HFFc6 (cell line): ENCODE measurements at places on chromosomes 12 and 14. TPM values are rescaled to one million over a fixed set of nuclear protein-coding genes. Genes with fewer than 3 reads are reported as not detected.

Gene VASH1
- 1.4 to 3.5 TPM (median 2.2 TPM) in 3 replicates for total RNA-seq

Gene IRF2BPL
- 38.3 to 46.3 TPM (median 38.6 TPM) in 3 replicates for total RNA-seq

Gene ACTR10
- 77.4 and 79.0 TPM in 2 replicates for total RNA-seq

Gene NKX2-1
- total RNA-seq = not detected in 3 replicates

DNA sequence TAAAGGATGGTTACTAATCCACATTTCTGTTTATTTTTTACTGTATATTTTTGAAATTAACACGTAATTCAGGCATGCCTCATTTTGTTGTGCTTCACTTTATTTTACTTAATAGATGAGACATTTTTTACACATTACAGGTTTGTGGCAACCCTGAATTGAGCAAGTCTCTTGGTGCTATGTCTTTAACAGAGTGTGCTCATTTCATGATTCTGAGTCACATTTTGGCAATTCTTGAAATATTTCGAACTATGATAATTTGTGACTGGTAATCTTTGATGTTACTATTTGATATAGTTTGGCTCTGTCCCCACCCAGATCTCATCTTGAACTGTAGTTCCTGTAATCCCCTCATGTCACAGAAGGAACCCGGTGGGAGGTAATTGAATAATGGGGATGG is 1120.5 kb upstream of the FLRT2 start:
- no peak for DNase-seq

DNA sequence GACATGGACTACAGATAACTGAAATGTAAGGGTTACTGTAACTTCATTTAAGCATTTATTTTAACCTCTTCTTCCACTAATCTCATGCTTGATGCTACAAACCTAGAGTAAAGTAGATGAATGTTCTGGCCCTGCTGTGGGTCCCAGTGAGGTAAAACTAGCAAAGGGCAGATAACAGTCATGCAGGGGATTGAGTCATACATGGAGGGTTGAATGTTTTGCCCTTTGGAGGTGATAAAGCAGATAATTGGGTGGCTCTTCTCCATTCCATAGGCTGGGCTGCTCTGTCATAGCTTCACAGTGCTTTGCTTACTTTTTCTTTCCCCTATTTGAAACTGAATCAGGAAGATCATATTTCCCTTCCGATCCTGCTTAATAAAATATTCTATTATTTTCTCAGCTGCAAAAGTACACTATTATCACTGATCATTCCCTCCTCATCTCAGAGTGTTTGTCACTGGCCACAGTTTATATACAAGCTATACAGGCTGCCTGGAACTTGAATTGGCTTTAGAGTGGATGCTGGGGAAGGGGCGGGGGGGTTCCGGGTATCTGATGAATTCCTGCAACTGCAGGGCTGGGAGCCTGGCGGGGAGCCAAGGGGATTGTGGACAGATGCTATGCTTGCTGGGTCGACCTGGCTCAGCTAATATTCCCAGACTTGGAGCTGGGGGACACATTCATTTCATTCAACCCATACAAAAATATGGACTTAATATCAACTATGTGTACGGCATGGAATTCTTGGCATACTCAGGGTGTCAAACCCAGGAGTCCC is 235.1 kb downstream of the NRXN3 start:
- DNase-seq = no peak

DNA sequence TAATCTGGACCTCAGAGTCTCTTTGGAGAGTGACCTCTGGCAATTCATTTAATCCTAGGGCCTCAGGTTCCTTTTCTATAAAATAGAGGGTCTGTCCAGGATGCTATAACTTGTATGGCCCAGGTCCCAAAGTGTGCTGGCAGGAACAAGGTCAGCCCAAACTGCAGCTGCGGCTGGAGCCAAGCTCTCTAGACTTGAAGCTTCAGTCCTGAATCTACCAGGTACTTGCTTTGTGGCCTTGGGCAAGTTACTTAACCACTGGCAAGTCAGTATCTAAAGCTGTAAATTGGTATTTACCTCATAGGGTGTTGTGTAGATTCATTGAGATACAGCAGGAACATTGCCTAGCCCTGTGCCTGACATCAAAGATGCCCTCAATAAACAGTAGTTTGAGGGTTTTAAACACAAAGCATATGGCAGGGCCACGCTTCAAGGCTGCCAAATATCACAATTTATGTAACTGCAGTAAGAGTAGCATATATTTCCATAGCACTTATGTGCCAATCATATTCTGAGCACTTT is 21.7 kb downstream of the CPM start:
- no peak for DNase-seq

DNA sequence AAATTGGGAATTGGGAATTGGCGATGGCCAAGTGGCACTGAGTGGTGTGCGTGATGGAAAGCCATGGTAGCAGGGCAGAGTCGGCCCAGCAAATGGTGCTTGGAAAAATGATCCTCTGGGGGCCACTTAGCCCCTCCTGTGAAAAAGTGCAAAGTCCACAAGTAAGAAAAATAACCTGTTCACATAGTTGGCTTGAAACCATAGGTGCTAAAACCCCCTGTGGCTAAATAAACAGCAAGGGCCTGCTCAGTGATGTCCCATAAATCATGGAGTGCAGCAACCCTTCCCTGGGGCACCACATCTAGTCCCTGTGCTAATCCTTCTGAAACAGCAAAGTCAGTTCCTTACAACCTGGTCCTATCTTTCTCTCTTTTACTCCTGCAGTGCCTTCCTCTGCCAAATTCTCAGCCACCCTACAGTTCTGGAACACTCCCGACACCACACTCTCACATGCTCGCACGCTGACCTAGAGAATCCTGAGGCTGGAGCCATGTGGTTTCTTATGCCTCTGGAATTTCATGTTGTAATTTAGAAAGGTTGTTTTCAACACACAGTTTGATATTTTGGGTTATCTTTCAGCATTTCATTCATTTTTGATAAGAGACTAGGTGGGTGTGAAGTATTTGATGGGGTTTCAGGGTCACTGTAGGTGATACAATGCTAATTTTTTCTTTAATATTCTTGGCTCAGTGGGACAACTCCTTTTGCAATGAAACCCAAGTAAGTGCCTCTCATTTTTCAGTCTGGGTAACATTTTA is 123.6 kb downstream of the SMOC1 start:
- DNase-seq = no peak

GRCh38 chr14:85280074-85280473 is 249.9 kb upstream of the FLRT2 start:
- peak; percentile 20 for DNase-seq

DNA sequence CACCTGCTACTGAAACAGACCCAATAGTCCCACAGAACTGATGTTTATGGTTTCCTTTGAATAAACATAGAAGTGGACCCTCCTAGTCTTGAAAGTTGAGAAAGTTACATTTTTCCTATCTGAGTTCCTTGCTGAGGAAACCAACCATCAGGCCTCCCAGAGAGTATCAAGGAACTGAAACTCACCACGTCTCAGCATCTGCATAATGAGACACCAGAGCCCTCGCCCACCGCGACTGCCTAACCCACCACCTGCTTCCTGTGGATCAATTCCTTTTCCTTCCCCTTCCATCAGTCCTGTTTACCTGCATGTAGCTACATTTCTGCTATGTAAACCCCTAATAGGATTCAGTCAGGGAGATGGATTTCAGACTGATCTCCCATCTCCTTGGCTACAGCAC is 443.2 kb upstream of the TMEM132C start:
- no peak for DNase-seq

- DNase-seq = no peak
Measured at GRCh38 chr12:14771651-14772137, 31.6 kb downstream of the WBP11 start.

- no peak for DNase-seq
Measured at GRCh38 chr12:104319918-104320626, 16.5 kb downstream of the EID3 start.

DNA sequence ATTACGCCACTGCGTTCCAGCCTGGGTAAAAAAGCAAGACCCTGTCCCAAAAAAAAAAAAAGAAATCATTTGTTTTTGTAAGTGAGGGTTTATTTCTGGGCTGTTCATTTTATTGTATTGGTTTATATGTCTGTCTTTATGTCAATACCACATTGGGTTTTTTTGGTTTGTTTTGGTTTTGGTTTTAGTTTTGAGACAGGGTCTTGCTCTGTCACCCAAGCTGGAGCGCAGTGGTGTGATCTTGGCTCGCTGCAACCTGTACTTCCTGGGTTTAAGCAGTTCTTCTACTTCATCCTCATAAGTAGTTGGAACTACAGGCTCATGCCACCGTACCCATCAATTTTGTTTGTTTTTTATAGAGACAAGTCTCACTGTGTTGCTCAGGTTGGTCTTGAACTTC is 25.0 kb downstream of the METAP2 start:
- no peak for DNase-seq

DNA sequence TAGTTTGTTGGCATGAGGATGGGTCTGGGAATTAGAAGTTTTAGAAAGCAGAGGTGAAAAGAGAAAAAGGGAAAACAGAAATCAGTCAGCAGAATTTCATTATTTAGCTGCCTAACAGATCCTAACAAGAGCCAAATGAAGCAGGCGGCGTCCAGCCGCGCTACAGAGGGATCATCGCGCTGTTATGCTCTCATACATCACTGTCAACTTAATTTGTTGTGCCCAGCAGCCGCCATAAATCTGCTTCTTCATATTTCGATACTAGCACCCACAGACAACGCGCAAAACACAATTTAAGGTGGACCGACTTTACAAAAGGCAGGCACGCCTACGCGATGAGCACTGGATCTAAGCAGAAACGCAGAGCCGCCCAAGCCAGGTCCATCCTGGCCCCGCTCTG is 66.7 kb downstream of the SETD3 start:
- DNase-seq = no peak

DNA sequence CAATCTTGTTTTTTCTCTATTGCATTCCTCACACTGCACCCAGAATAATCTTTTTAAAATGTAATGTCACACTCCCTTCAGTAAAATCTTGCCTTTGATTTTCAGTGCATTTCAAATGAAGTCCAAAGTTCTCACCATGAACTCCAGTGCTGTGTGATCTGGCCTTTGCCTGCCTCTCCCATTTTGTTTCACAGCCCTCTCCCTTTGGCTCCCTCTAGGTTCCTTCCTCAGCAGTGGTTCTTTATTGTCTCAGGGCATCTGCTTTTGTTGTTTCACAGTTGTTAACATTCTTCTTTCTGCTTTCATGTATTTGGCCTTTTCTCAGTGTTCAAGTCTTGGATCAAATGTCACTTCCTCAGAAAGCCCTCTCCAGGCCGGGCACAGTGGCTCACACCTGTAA is 84.5 kb upstream of the AMN1 start:
- DNase-seq = no peak

DNA sequence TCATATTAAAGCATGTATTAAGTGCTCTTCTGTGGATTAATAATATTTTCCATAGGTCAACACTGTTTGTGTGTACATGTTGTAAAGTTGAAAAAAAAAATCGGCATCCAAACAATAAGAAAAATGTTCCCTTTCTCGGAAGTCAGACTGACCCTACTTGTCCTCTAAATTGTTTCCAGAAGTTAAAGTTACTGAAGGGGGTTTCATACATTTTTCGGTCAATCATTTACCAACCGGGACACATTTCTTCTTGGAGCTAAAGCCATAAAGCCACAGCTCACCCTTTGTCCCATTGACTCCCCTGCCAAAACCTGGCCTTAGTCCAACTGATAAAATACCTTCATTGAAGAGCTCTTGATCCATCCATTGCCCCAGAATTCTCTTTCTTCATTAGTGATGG is 230.0 kb downstream of the ANO2 start:
- DNase-seq = no peak

- DNase-seq = no peak
Measured at GRCh38 chr12:98085046-98085755, 430.2 kb upstream of the TMPO start.

GRCh38 chr12:115611477-115611876 is 666.0 kb downstream of the MED13L start:
- DNase-seq = no peak

DNA sequence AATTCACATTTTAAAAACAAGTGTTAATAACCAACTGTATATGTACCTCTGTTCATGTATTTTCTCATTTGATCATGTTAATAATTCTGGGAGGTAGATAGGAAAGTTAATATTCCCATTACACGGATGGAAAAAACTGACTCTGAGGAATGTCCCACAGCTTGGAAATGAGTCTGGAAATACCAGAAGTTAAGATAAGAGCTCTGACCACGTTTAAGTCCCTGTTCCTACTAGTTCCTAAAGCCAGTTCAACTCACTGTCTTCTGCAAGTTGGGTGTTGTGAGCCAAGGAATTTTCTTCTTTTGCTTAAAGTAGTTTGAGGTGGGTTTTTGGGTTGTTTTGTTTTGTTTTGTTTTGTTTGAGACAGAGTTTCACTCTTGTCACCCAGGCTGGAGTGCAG is 104.5 kb downstream of the TMEM30B start:
- no peak for DNase-seq
